Naive thymus-derived CD4-positive, alpha-beta T cell (primary cell): ENCODE measurements at places on chromosomes 2 and 18. TPM values are rescaled to one million over a fixed set of nuclear protein-coding genes. Genes with fewer than 3 reads are reported as not detected.

DNA sequence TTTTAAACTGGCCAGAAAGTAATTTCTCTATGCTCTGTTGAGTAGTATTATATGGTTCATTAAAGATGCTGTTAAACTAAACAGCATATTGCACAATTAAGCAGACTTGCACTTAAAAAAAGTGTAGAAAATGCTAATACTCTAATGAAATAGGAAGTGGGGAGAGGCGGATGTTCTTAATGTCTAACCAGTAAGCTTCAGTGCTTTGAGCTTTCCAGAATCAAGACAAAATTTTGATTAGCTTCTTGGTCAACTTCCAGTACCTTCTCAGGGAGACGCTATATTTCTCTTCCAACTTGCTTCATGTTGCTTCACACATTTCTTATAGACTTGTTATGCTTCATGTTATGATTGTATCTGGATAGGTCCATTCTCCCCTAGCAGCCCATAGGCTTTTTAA is 89.1 kb downstream of the MAP2 start:
- no peak for DNase-seq

DNA sequence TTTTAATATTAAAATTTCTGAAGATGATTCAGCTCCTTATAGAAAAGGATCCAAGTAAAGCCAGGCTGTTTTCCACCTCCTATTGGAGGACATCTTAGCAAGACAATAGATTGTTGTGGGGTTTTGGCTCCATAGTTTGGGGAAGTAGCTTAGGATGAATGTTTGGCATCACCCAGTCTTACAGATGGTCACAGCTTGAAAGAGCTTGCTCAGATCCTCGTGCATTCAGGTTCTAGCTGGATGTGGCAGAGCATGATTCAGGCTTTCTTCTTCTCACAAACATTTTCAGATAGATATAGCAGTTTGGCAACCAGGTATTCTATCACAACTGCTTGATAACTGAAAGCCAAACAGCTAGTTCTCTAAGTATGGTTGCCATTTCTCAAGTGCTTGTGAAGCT is 23.6 kb upstream of the PDCL3 start:
- no peak for DNase-seq

DNA sequence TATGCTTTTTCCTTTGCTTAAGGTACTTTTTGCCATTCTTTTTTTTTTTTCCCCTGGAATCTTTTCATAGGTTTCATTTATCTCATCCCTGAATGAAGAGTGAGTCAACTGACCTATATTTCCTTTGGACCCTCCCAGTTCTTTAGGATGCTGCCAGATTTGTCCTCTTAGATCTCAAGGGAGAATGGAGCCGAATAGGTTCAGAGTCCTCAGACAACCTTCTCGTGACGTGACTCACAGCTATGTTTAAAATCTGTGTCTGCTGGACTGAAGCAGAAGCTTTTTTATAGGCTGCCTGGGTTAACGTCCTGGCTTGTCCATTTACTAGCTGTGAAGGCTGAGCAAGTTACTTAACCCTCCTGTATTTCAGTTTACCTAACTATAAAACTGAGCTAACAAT is 358.6 kb downstream of the DLGAP1 start:
- no peak for DNase-seq

- DNase-seq = no peak
These were observed 351.7 kb downstream of the RAD51AP2 start for GRCh38 chr2:17166506-17166905.

DNA sequence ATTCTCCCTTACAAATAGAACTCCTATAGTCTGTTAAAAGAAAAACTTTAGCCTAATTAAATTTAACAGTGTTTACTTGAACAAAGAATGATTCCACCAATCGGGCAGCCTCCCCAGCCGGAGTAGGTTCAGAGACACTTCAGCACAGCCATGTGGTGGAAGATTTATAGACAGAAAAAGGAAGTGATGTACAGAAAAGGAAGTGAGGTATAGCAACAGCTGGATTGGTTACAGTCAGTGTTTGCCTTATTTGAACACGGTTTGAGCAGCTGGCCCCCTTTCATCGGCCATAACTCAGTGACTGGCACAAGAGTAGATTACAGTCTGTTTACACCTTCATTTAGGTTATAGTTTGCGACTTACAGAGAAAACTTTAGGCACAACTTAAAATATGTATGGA is 2.1 kb upstream of the SKA1 start:
- DNase-seq = no peak

DNA sequence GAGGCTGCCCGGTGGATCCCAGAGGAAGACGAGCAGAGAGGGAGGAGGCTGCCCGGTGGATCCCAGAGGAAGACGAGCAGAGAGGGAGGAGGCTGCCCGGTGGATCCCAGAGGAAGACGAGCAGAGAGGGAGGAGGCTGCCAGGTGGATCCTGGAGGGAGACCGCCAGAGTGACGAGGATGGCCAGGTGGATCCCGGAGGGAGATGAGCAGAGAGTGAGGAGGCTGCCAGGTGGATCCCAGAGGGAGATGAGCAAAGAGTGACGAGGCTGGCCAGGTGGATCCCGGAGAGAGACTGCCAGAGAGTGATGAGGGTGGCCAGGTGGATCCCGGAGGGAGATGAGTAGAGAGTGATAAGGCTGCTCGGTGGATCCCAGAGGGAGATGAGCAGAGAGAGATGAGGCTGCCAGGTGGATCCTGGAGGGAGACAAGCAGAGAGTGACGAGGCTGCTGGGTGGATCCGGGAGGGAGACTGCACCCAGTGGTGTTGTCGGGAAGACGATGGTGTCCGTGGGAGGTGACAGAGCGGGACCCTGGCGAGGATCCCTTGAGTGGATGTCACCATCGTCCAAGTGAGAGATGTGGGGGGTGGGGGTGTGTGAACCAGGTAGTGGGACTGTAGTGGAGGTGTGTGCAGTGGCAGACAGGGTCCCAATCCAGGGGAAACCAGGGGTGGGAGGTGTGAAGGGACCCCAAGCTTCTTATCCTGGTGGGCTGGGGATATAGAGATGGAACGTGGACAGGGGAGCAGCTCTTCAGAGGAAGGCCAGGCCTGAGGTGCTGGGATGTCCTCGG is 22.3 kb downstream of the DCDC2C start:
- no peak for DNase-seq

DNA sequence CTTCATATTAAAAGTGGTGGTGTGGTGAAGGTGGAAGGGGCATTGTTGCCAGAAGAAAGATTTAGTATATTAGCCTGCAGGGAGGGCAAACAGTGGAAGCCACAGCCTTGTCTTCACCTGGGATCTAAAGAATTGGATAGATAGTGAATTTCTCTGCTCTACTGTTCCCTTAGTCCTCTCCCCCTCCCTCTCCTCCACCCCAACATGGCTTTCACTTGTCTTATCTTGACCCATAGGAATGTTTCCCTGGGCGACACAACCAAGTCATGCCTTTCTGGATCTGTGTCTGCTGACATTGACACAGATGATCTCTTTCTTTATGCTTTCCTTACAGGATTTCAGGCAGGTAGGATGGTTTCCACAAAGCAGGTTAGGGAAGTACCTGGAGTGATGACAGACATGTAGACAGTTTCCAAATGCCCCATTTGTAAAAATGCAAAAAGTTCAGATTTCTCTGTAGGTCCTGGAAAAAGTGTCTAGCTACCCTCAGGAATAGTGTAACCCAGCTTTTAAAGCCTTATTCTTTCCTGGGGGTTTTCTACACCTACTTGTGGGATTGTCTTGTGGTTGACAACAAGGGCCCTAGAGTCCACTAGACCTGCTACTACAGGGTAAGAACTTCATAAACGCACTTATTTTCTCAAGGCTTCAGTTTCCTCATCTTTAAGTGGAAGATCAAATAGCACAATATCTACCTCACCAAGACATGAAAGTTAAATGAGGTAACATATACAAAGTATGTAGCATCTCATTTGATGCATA is 184.2 kb upstream of the SP5 start:
- no peak for DNase-seq

DNA sequence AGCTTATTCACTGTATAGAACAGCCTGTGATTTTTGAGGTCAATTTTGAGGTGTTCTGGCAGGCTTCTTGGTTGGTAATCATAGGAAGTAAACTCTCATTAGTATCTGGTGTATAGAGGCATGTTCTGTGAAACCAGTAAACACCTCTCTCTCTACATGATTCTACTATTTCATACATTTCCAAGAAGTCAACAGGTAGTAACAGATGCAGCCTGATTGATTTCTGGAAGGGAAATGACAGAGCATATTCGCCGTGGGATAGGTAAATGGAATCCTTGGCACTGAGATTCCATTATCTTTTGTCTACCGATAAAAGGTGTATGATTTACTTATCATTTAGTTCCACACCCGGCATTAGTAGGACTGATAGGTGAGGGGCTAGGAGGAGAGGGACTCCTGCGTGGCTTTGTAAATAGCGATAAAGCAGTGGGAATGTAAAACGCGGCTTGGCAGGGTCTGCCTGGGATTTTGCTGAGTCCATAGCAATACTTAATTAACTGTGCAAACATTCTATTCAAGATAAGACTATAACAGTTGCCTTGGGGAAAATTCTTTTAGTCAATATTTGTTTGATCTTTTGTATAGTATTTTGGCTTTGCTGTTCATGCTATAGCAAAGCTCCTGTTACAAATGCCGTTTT is 32.3 kb downstream of the LYPD6B start:
- no peak for DNase-seq

The ERFE gene
- total RNA-seq = not detected

The TAF4B gene
- 15.7 TPM for total RNA-seq

The AMER3 gene
- not detected for total RNA-seq

The SLC4A3 gene
- not detected for total RNA-seq

The ANTXR1 gene
- total RNA-seq = not detected

The TMEM17 gene
- total RNA-seq = not detected

The ARL5A gene
- total RNA-seq = 31.8 TPM
